ENCODE measurements at places on chromosomes 16 and 17.
A peak's percentile ranks its signal among the peaks of the same experiment; 100 is the strongest.

DNA sequence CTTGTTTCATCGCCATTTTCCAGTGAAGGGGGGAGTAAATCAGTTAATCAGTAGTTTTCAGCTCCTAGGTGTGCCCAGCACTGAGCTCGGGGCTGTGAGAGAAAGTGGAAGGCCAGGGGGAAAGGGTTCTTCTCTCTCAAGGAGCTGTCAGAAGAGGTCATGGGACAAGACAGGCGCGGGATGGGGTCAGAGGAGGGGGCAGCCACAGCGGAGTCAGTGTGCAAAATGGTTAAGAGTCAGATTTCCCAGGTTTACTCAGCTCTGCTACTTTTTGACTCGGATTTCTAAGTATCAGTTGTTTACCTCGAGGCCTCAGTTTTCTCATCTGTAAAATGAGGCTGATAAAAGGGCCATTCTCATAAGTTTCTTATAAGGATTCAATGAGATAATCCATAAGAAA, 4.3 kb upstream of the XYLT1 start:
- no peak for DNase-seq

DNA sequence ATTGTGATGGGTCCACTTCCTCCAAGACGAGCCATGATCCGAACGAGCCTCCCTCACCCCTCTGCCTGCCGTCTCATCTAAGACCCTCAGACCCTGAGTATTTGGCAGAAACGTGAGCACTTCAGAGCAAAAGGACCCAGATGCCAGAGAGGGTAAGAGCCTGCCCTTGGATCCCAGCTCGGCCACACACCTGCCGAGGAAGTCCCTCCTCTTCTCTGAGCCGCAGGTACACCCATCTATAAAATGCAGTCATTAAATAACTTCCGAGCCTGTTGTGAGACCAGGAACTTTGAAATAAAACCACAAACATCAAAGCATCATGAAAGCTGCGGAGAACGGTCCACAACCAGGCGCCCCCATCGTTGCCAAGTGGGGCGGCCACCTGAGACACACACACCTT, 64.8 kb upstream of the DOC2B start:
- no peak for DNase-seq

DNA sequence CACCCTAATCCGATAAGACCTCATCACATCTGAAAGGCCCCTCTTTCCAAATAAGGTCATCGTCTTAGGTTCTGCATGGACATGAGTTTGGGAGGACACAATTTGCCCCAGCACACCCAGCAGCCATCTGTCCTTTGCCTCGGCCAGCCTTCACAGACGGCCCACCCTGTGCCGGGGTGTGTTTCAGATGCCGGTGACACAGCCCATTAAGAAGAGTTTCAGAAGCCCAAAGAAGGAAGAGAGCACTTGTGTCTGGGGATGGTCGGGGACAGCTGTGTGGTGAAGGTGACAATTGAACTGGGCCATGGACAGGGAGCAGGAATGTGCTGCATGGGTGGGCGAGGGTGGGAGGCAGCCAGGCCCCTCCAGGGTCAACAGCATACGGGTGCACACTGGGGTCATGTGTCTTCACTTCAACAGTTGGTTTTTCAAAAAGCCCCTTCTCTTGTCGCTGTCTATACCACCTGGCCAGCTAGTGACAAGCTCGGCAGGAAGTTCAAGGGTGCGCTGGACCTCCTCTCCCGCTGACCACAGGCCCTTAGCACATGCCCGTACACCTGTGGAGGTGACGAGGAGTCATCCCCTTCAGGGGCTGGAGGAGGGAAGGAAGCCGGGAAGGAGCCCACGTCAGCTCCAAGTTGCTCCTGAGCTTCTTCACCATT, 183.1 kb downstream of the C16orf95 start:
- DNase-seq = no peak

GRCh38 chr17:78785011-78785662, 3.1 kb upstream of the CYTH1 start:
- no peak for DNase-seq

- DNase-seq = peak; percentile 25
Measured at GRCh38 chr17:75749545-75750389, 15.2 kb downstream of the GALK1 start.

GRCh38 chr16:27505297-27506236, 44.1 kb downstream of the GTF3C1 start:
- DNase-seq = no peak

GRCh38 chr16:401468-402348, at the start of gene DECR2:
Gene DECR2, plus strand, starts transcription at chr16:401885. Its CDS starts 79 bp downstream, at chr16:401964.
- peak; percentile 79 for DNase-seq
